Mesothelial cell of epicardium (in vitro differentiated cells): ENCODE measurements at places on chromosomes 4 and X.

- DNase-seq = no peak
These were observed 40.0 kb downstream of the SH2D1A start for GRCh38 chrX:124386401-124386800.

- no peak for DNase-seq
These were observed 17.0 kb downstream of the SLC9B1 start for GRCh38 chr4:103002551-103002950.

GRCh38 chrX:65601530-65602220 lies 65.8 kb upstream of the MSN start:
- DNase-seq = no peak

DNA sequence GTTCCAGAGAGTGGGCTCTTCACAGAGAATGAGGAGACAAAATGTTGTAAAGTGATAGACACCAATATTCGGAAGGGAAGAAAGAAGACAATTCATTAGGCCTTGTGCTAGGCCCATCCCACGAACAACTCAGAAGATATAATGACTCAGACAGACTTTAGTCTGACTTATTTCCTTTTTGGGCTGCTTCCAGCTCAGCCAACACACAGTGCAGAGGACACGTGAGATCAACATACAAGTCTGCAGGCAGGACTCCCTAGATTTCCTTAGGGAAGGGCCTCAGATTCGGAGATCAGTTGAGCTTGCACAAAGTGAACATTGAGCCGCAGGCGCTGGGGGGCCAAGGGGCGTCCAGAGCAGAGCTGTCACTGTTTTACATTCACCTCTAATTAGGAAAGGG lies 290.7 kb upstream of the TENM3 start:
- DNase-seq = no peak

- DNase-seq = no peak
These were observed 31.4 kb upstream of the GPR78 start for GRCh38 chr4:8548731-8549351.

- DNase-seq = no peak
These were observed 12.6 kb upstream of the SLC10A4 start for GRCh38 chr4:48470570-48470969.

DNA sequence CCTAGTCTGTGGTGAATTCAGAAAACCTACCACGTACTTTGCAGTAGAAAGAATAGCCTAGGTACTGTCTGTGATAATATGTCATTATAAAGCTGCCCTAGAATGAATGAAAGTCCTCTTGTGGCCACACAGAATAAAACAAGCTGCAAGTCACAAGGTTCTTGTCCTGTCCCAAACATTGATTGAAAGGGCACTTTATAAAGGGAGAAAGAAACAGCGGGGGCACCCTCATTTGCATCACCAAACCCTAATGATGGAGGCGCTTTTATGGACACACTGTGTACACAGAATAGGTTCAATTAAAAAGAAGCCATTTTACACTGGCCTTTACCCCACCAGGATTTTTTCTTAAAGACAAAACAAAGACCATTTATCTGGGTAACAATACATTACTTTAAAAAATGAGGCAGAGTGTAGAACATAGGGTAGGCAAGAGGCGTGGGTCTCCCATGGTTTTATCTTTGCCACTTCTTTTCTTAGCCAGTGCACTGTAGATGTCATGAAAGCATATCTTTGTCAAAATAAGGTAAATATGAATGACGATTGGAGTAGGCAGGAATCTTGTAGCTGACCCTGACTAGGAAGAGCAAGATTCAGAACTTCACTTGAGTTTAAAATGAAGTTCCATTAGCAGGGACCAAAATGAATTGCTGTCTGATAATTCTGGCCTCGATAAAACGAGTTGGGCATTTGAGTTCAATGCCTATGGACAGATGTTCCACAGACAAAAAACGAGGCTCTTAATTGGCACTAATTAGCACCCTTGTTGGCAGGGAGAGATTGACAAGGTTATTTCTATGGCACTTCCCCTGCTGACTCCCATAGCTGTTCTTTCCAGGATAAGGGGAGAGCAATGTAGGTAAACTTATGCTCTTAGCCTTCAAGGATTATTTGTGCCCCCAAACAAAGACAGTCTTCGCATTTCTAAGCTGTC lies 365.1 kb downstream of the AFF2 start:
- no peak for DNase-seq
